HepG2 (cell line): ENCODE measurements at places on chromosomes 12 and 14. TPM values are rescaled to one million over a fixed set of nuclear protein-coding genes. Genes with fewer than 3 reads are reported as not detected.

DNA sequence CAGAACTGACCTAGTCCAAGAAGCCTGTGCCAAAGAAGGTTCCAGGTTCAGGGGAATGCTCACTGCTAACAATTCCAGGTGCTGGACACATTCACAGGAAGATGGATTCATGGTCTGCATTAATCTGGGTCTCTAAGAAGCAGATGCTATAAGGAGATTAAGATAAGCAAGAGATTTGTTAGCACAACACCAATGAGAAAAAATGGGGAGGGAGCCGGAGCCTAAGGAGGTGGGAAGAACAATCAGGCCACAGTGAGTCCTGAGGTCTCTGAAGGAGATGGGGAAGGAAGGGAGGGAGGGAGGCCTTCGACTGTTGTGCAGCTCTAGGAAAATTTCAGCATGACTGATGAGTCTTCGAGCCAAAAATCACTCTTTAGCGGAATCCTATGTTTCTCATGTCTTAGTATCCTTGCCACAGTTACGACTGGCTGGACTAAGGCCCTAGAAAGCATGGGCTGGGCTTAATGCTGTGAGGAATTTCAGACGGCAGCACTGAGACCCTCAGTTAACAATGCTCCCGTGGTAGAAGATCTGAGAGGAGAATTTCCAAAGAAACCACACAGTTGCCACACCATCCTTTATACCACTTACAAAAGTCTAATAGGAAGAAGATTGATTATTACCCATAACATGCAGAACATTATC lies 31.5 kb upstream of the PTGDR start:
- DNase-seq: no peak

DNA sequence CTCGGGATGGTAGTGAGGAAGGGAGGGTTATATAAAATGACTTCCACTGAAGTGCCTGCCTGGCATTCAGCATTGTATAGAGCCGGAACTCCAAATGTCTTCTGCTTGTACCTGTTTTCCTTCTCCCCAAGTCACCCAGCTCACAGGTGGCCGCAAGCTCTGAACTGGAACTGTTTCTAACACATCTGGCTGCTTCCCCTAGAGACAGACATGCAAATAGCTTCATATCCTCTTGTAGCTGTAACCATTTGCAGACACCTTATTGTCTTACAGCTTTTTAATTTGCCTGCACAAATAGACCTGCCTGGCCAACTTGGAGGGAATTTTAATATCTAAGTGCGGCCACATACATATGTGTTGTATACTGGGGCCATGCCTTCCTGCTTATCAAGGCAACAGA lies 126.0 kb downstream of the CHST11 start:
- DNase-seq: no peak

DNA sequence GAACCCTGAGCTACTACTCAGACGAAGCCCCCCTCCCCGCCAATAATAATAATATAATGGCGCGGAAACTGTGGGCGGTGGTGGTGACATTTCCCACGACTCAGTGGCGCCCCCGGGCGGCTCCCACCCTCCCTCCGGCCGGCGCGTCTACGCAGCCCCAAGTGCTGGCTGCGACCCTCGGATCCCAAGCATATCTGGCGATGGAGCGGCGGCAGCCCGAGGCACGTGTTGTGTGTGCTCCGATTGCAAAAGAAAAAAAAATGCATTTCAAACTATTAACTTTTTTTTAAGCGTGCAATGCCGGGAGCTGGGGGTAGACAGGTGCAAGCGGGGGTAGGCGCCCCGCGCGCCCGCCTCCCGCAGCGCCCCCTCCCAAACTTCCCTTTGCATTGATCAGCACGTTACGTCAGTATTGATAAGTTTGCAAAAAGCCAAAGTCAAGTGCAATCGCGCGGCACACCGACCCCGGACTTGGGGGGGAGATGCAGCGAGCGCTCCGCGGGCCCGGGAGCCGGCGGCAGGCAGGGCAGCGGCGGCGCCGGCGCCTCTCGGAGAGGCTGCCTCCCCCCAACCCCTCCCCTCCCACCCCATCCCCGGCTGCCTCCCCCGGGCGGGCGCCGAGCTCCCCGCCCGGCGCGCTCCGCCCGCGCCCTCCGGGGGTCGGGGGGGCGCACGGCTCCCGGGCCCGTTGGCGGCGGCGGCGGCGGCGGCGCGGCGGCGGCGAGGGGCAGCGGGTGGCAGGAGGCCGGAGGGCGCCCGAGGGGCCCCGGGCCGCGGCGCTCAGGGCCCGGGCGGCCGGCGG lies 113.1 kb upstream of the MYL2 start:
- no peak for DNase-seq

DNA sequence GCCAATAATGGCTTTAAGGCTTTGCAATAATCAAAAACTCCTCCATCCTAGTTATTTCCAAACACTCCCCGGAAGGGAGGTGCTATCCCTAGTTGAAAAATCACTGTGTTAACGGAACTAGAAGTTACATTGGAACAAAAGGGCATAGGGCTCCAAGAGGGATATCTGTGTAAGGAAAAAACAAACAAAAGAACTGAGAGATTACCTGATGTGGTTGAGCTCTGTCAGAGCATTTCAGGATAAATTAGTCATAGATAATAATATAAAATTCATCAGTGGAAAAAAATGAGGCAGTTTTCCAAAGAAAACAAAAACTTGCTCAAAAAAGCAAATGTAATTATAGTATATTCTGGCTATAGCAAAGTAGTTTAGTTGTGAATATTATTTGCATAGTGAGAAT lies 27.4 kb upstream of the PAPLN start:
- DNase-seq: no peak

ASIC1 gene
- 1.3 and 1.5 TPM in 2 replicates for polyA plus RNA-seq

GRCh38 chr14:54216827-54217226 lies 180.0 kb upstream of the CDKN3 start:
- no peak for DNase-seq

FAIM2 gene
- not detected in 2 replicates for polyA plus RNA-seq
